Renal pelvis (tissue), 12 donors: ENCODE measurements at places on chromosomes 16 and 17.
A peak's percentile ranks its signal among the peaks of the same experiment; 100 is the strongest.

GRCh38 chr17:66165537-66166123, 26.3 kb downstream of the CEP112 start:
- peak; percentile 46 for DNase-seq

DNA sequence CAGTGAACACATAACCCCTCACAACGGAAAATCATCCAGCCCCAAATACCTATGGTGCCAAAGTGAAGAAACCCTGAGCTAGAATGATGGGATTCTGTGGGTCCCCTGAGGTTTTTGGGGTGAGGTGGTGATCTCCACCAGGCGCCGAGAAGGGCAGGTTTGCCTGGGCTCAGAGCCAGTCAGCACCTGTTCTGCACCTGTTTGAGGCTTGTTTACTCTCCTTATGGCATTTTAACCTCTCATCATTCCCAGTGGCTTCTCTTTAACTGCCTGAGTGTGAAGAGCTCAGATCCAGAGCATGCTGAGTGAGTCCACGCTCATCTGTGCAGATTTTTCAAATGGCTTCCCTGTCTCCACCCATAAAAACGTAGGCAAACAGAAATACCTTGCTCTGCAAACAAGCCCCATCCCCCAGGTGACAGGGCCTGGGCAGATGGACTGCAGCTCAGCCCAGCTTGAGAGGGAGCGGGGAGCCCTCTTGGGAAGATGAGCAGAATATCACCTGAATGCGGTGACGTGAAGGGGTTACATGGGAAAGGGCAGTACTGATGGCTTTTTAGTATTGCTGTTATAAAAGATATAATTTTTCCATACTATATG, 40.1 kb upstream of the CLEC19A start:
- no peak for DNase-seq

GRCh38 chr17:42979511-42980273, at the start of gene PTGES3L:
TSS of gene PTGES3L (minus strand) at chr17:42980080. CDS start at chr17:42980053, 27 bp downstream.
- DNase-seq: peak; percentile 44

- DNase-seq: no peak
These were observed 5.4 kb upstream of the RNF222 start for GRCh38 chr17:8402921-8403536.

DNA sequence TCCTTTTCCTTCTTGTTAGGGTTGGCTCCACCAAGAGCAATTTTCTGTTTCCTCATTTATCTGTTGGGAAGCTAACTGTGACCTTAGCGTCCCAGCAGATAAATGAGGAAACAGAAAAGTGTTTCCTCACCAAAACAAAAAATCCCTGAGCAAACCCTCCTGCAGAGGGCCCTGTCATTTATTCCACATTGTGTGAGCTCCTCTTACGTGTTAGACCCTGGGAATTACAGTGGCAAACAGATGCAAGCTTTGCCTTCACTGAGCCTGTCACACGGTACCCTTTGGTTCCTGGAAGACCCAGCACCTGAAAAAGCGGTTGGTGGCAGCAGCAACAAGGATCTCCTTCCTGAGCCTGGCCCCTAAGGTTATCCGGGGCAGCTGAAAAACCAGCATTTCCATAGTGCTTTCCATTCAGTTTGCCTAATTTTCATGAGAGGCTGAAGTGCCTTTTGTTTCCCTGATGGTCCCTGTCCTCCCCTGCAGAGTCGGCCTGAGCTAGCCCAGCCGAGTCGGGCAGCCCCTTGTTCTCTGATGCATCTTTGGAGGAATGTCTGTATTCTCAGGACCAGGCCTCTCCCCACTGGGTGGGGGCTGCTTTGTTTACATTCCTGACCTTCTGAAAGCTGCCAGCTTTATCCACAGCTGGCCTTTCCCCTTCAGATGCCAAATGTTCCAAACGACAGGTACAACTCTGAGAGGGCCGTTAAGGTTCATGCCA, 34.7 kb downstream of the YPEL2 start:
- DNase-seq: no peak

- DNase-seq: no peak
These were observed 4.7 kb upstream of the NEUROD2 start for GRCh38 chr17:39612291-39612894.

DNA sequence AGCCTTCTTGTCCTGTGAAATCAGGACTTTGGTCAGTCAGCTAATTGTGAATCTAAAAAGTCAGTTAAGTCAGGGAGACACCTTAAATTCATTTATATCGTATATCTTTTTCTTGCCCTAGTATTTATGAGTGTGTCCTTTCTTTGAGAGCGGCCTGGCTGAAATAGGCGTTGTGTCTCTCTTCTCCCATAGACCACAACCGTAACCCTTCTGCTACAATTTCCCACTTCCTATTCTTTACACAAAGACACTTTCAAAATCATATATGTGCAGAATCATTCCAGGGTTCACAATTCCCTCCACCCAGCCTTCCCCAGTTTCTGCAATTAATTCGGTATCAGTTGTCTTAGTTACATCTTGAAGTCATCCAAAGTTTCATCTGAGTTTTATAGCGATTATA, 14.0 kb upstream of the COTL1 start:
- DNase-seq: no peak

GRCh38 chr17:36727577-36727976, 126.2 kb downstream of the MRM1 start:
- DNase-seq: no peak

GRCh38 chr16:76201385-76201784, 75.8 kb upstream of the CNTNAP4 start:
- DNase-seq: no peak

DNA sequence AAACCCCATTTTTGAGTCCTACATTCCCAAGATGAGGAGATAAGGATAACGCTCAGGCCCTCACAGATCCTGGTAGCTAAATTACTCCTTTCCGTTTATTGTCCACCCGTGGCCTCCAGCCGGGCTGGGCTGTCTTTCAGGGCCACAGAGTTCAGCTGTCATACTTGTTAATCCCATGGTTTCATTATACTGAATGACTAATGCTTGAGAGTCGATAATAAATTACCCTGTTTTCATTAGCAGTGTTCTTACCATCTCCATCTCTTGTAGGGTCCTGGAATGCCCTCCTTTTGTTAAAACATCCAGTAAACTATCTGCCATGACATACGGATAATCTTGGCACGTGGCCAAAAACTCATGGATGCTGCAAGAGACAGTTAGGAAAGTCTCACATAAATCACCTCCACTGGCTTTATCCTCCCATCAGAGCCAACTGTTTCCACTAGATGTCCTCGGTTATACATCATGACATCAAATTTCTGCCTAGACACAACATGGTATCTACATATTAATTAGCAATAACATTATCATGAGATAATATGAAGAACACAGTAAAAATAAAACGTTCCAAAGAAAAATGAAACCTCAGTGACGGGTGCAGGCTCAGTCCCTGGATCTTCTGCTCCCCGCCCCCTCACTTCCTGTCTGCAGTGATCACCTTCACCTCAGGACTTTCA, 45.3 kb downstream of the BRD7 start:
- no peak for DNase-seq

DNA sequence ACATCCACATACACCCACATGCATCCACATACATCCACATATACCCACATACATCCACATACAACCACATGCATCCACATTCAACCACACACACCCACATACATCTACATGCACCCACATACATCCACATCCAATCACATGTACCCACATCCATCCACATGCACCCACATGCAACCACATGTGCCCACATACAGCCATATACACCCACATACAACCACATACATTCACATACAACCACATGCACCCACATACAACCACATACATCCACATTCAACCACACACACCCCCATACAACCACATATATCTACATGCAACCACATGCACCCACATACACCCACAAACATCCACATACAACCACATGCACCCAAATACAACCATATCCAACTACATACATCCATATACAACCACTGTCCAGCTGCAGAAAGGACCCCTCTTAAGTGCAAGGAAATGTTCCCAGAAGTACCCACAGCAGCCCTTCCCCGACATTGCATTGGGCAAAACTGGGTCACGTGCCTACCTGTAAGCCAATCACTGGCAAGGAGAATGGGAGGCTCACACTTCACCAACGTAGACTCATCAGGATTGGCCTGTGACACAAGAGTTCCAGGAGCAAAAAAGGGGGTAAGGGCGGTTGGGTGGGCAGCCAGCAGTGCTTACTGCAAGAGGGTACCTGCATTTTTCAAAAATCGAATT, 18.1 kb downstream of the CALB2 start:
- DNase-seq: no peak
